K562 (cell line): ENCODE measurements at places on chromosomes 4 and X. TPM values are rescaled to one million over a fixed set of nuclear protein-coding genes. Genes with fewer than 3 reads are reported as not detected.
A peak's percentile ranks its signal among the peaks of the same experiment; 100 is the strongest.

DNA sequence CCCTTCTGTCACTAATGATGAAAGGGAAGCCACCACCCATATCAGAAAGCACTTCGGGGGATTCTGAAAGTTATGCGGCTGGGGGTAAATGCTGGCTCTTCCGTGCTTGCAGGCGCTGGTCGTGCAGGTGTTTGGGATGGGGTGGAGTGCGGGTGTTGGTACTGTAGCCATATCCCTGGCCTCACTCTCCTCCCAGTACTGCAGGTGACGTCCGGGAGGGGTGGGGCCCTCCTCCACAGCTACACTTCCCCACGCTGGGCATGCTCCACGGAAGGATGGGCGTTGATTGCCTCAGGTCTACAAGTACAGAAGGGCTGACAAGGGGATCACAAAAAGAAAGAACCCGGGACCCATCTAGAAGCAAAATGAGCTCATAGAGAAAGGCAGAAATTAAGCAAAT lies 48.6 kb upstream of the CLDN24 start:
- DNase-seq = no peak
- no peaks in the 10 kb centered on the region for H3K4me1 ChIP-seq
- H3K36me3 ChIP-seq = no peaks in the 10 kb centered on the region
- H3K27me3 ChIP-seq = no peaks in the 10 kb centered on the region
- no peak overlapping the region for H3K4me3 ChIP-seq

- no peaks in the 10 kb centered on the region for H3K4me1 ChIP-seq
- peaks cover 29% of the 10 kb centered on the region; the same call in 2 of the 3 replicates for H3K36me3 ChIP-seq
- no peak for DNase-seq
- H3K27ac ChIP-seq = no peak overlapping the region
- no peaks in the 10 kb centered on the region for H3K27me3 ChIP-seq
Measured at GRCh38 chrX:101040197-101040596, 11.7 kb downstream of the TRMT2B start.

The DDX60 gene
- total RNA-seq = 0.13 and 0.47 TPM in 2 replicates

DNA sequence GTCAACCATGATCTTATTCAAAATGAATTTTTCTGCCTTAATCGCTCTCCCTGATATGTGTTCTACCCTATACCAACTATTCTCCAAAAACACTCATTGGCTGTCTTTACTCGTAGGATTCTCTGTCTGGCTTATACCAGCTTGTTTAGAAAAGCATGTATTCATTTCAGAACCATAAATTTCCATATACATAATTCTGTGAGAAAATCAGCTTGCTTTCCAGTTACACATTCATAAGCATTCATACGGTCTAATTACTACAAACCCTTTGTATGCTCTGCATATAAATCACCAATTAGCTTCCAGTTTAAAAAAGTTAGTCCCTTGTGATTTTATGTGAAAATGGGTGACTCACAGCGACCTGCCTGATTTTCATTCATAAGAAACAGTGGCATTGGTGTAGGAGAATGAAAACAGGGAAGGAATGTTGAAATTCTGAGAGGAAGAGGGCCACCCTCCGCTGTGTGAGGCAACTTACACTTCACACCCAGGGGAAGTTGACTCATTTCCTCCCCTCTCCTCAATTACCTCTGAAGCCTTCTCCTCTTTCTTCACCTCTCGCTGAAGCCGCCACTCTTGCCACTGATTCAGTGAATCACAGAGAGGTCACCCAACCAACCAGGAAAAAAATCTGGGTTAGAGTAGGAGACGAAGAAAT lies 63.3 kb downstream of the MEPE start:
- no peak for DNase-seq
- no peak overlapping the region for H3K27ac ChIP-seq
- H3K4me3 ChIP-seq = no peak overlapping the region
- no peaks in the 10 kb centered on the region for H3K27me3 ChIP-seq
- H3K36me3 ChIP-seq = no peaks in the 10 kb centered on the region

GRCh38 chr4:145769450-145770037 lies 89.6 kb downstream of the C4orf51 start:
- no peaks in the 10 kb centered on the region for H3K4me1 ChIP-seq
- H3K27me3 ChIP-seq = no peaks in the 10 kb centered on the region; the same call in 2 of the 3 replicates
- no peak for DNase-seq
- no peak overlapping the region for H3K27ac ChIP-seq
- H3K36me3 ChIP-seq = no peaks in the 10 kb centered on the region

- no peaks in the 10 kb centered on the region for H3K36me3 ChIP-seq
- H3K27me3 ChIP-seq = no peaks in the 10 kb centered on the region
- DNase-seq = no peak
- no peak overlapping the region for H3K4me3 ChIP-seq
Measured at GRCh38 chr4:74408639-74409038, 36.3 kb upstream of the AREG start.

DNA sequence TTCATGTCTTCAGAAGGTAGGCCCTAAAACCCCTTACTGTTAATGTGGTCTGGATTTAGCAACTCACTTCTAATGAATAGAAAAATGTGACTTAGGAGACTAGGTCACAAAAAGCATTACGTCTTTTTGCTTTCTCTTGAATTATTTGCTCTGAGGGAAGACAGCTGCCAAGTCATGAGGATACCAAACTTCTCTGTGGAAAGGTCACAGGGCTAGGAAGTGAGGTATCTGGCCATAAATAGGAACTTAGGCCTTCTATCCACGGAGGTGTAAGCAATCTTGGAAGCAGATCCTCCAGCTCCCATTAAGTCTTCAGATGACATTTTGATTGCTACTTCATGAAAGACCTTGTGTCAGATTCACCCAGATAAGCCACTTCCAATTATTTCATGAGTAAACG lies 120.6 kb downstream of the JADE1 start:
- no peak overlapping the region for H3K27ac ChIP-seq
- no peak overlapping the region for H3K4me3 ChIP-seq
- H3K4me1 ChIP-seq = no peaks in the 10 kb centered on the region
- H3K36me3 ChIP-seq = peaks cover under 1% of the 10 kb centered on the region; the same call in 1 of the 3 replicates
- DNase-seq = no peak

- no peaks in the 10 kb centered on the region for H3K27me3 ChIP-seq
- H3K27ac ChIP-seq = no peak overlapping the region
- H3K4me1 ChIP-seq = no peaks in the 10 kb centered on the region
- no peak for DNase-seq
Measured at GRCh38 chr4:107317611-107318010, 281.5 kb upstream of the DKK2 start.

DNA sequence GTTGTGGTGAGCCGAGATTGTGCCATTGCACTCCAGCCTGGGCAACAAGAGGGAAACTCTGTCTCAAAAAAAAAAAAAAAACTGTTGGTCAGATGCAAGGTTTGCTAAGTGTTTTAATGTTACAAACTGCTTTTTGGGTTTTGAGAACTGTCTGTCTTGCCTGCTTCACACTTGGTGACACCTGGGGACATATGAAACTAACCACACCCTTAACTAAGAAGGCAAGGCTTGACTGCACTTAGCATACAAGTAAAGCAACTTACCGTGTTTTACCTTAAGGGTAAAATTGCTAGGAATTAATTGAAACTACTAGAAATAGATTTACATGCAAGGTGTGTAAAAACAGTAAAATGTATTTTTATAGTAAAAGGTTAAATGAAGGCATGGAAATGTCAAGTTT lies 180.4 kb downstream of the OR13H1 start:
- H3K4me3 ChIP-seq = no peak overlapping the region
- H3K4me1 ChIP-seq = no peaks in the 10 kb centered on the region
- H3K36me3 ChIP-seq = no peaks in the 10 kb centered on the region

The RTL3 gene
- total RNA-seq = not detected in 2 replicates

GRCh38 chrX:111431001-111431400 lies 19.0 kb upstream of the DCX start:
- H3K4me3 ChIP-seq = no peak overlapping the region
- DNase-seq = no peak
- no peak overlapping the region for H3K27ac ChIP-seq
- no peaks in the 10 kb centered on the region for H3K36me3 ChIP-seq
- no peaks in the 10 kb centered on the region for H3K4me1 ChIP-seq
- H3K27me3 ChIP-seq = no peaks in the 10 kb centered on the region

DNA sequence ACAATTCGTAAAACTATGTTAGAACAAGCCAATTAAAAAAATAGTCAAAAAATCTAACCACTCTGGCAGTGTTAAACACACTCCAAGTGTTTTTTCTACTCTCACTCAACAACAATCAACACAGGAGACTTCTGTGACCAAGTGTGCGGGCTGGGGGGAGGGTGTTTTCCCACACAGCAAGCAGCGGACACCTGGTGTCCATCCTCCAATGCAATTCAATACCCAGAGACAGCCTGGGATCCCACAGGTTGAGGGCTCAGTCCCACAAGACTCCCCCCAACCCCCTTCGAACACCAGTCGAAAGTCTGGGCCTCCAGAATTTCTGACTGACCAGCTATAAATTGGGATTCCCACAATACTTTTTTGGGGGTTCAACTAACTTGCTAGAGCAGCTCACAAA lies 8.3 kb upstream of the PIM2 start:
- no peaks in the 10 kb centered on the region for H3K27me3 ChIP-seq
- H3K27ac ChIP-seq = no peak overlapping the region
- no peak for DNase-seq
- peaks cover 69% of the 10 kb centered on the region for H3K36me3 ChIP-seq
- no peak overlapping the region for H3K4me3 ChIP-seq

DNA sequence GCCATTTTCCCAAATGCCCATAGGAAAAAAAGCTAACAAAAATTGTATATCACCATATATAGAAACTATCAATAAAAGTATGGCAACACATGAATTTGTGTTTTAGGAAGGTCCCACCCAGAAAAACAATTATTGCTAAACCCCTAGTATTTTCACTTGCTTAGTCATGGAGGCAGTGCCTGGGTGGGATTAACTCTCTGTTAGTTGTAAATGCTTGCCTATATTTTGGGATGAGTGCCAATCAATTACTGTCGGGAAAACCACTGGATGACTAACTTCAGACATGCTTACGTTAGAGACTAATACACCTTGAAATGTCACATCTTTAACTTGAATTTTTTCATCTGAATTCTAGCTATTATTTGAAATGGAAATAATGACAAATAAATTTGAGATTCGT lies 33.9 kb downstream of the TMPRSS11A start:
- H3K4me1 ChIP-seq = no peaks in the 10 kb centered on the region
- H3K27me3 ChIP-seq = no peaks in the 10 kb centered on the region
- H3K36me3 ChIP-seq = no peaks in the 10 kb centered on the region
- no peak for DNase-seq
- H3K4me3 ChIP-seq = no peak overlapping the region

- H3K27me3 ChIP-seq = no peaks in the 10 kb centered on the region
- no peak overlapping the region for H3K27ac ChIP-seq
- no peaks in the 10 kb centered on the region for H3K4me1 ChIP-seq
- DNase-seq = peak; percentile 41
- no peaks in the 10 kb centered on the region for H3K36me3 ChIP-seq
Measured at GRCh38 chr4:187422655-187423054, 572.9 kb upstream of the ZFP42 start.

The SSX4B gene
- 3.0 TPM in 2 replicates for total RNA-seq

The ENPEP gene
- not detected in 2 replicates for total RNA-seq

GRCh38 chr4:92368653-92369052 lies 64.9 kb downstream of the GRID2 start:
- H3K4me3 ChIP-seq = no peak overlapping the region
- no peak for DNase-seq
- H3K27ac ChIP-seq = no peak overlapping the region
- H3K27me3 ChIP-seq = no peaks in the 10 kb centered on the region
- no peaks in the 10 kb centered on the region for H3K4me1 ChIP-seq

DNA sequence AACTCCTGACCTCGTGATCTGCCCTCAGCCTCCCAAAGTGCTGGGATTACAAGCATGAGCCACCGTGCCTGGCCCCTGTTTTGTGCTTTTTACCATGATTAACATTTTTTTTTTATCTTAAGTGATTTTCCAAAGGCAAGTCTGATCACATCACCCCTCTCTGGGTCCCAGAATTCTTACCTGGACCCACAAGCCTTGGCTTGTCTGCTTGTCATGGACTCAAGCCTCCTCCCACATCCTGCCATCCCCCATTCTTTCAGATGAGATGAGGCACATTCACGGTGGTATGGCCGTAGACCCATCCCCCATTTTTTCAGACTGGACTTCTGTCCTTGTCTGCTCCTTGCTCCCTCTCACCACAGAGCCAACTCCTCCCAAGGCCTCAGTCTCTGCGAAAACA lies 55.3 kb downstream of the APLN start:
- H3K4me1 ChIP-seq = peaks cover 10% of the 10 kb centered on the region
- no peak overlapping the region for H3K27ac ChIP-seq
- H3K36me3 ChIP-seq = peaks cover 7% of the 10 kb centered on the region; the same call in 2 of the 3 replicates
- no peaks in the 10 kb centered on the region for H3K27me3 ChIP-seq

- DNase-seq = no peak
- no peak overlapping the region for H3K27ac ChIP-seq
- H3K4me1 ChIP-seq = no peaks in the 10 kb centered on the region
- H3K36me3 ChIP-seq = no peaks in the 10 kb centered on the region
- no peak overlapping the region for H3K4me3 ChIP-seq
Measured at GRCh38 chr4:13184199-13184598, 299.9 kb downstream of the RAB28 start.

DNA sequence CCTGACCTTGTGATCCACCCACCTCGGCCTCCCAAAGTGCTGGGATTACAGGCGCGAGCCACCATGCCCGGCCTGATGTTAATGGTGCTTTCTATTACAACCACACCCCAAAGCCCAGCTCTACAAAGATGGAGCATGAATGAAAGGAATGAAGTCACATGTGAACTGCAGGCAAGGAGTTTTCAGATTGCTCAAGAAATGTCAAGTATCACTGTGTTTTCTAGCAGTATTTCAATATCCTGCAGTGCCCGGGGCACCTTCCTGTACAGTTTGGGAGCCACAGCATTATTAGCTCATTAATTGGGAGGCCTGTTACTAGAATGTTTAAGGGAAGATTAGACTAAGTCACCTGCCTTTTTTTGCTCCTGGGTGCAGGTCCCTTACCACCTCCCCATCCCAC lies 40.1 kb downstream of the PRIMPOL start:
- H3K27me3 ChIP-seq = no peaks in the 10 kb centered on the region
- H3K36me3 ChIP-seq = peaks cover 23% of the 10 kb centered on the region
- no peak overlapping the region for H3K27ac ChIP-seq
- DNase-seq = no peak
- no peak overlapping the region for H3K4me3 ChIP-seq
- peaks cover 7% of the 10 kb centered on the region; the same call in 2 of the 3 replicates for H3K4me1 ChIP-seq

The VAMP7 gene
- 67.7 TPM in 2 replicates for total RNA-seq

- H3K27ac ChIP-seq = no peak overlapping the region
- no peak overlapping the region for H3K4me3 ChIP-seq
- peaks cover 10% of the 10 kb centered on the region; the same call in 2 of the 3 replicates for H3K4me1 ChIP-seq
Measured at GRCh38 chr4:55864577-55865223, 11.3 kb downstream of the EXOC1 start.

GRCh38 chrX:81120258-81120935 lies 81.3 kb downstream of the HMGN5 start:
- H3K4me1 ChIP-seq = no peaks in the 10 kb centered on the region
- H3K27me3 ChIP-seq = no peaks in the 10 kb centered on the region
- no peak for DNase-seq
- H3K27ac ChIP-seq = peak overlapping the region; percentile 41; the same call in 2 of the 3 replicates
- H3K36me3 ChIP-seq = no peaks in the 10 kb centered on the region

DNA sequence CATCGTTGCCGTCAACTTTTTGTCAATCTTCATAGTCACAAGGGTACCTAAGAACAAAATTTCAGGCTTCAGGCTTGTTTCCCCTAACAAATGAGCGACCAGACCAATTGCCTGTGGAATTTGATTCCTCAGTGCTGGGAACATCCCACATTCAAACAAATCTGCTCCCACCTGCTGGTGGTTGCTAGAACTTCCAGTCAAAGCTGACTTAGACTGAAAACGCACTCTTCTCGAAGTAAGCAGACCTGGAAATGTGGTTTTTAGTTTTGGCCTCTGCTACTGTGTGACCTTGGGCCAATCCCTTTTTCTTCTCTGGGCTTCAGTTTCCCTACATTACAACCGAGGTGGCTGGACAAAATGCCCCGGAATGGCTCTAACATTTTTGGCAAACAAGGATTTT lies 1.8 kb upstream of the GABRQ start:
- no peak overlapping the region for H3K27ac ChIP-seq
- no peaks in the 10 kb centered on the region for H3K27me3 ChIP-seq
- H3K4me1 ChIP-seq = peaks cover 13% of the 10 kb centered on the region
